Trophoblast cell (in vitro differentiated cells and primary cell): ENCODE measurements at places on chromosomes 1 and 21.

DNA sequence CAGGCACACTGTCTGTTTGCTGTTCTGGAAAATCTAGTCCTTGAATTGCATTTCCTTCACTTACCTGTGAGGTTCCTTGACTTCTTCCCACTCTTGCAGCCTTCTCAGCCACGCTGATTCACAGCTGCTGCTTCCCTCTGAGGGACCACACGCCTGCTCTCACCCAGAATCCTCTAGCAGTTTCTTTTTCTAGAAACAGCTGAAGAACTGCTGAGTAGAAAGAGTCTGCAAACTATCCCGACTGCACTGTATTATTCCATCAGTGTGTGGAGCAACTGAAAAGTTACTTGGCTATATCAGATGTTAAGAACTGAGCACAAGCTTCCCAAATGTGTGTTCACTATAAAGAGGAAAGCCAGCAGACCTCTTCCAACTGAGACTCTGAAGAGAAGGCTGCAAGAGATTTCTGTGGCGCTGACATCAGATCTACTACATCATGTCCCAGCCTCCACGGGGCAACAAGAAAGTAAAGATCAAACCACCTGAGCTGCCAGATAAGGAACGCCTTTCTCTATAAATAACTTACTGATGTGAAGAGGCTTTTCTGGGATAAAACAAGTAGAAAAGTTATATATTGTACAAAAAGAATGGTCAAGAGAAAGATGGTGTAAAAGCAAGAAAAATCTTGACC lies 226.6 kb downstream of the RERE start:
- no peak for DNase-seq

GRCh38 chr1:16158025-16158424 lies 2.2 kb upstream of the EPHA2 start:
- DNase-seq = no peak

- DNase-seq = no peak
Observed at GRCh38 chr1:84164567-84165021, 20.5 kb downstream of the PRKACB start.

- DNase-seq = no peak
Observed at GRCh38 chr1:200849430-200849829, 23.4 kb upstream of the GPR25 start.
